ENCODE measurements at places on chromosomes 1 and 21.

GRCh38 chr1:47776667-47777131 lies 220.5 kb downstream of the TRABD2B start:
- DNase-seq, result no peak

DNA sequence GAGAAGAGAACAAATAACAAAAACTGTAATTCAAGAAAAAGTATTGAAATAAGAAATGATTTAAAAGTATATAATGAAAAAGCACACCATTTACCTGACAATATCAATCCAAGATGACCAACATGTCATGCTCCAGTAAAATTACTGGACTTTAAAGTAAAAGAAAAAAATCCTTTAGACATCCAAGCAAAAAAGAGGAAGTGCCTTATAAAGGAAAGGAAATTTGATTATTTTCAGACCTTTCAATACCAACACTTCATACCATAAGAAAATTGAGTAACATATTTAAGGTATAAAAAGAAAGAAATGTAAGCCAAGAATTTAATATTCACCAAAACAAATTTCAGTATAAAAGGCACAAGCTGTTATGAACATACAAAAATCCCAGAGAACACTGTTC lies 46.2 kb upstream of the SSX2IP start:
- no peak for DNase-seq

- no peak for DNase-seq
Observed at GRCh38 chr21:29423099-29423870, 124.6 kb downstream of the BACH1 start.

GRCh38 chr1:53763911-53764310 lies 24.9 kb upstream of the GLIS1 start:
- DNase-seq, result no peak

Data from stimulated activated CD4-positive, alpha-beta T cell treated with anti-CD3 and anti-CD28 coated beads, Interleukin-4, amount 100 ng/mL, for 4 hours (primary cell).